Anterior cingulate cortex (tissue), 58 donors: ENCODE measurements at places on chromosomes 5 and 9.

- no peak for DNase-seq
Observed at GRCh38 chr9:136119061-136119882, 597 bp upstream of the TMEM250 start.

GRCh38 chr5:122937914-122938313 is 92.5 kb downstream of the SNX24 start:
- DNase-seq, result peak; percentile 8

GRCh38 chr5:151509836-151510235 is 62.4 kb downstream of the SLC36A1 start:
- DNase-seq, result no peak

GRCh38 chr9:15724612-15725011 is 171.8 kb downstream of the CCDC171 start:
- no peak for DNase-seq

GRCh38 chr9:113137196-113138168 is 13.3 kb upstream of the SLC31A2 start:
- no peak for DNase-seq

- no peak for DNase-seq
Observed at GRCh38 chr5:13814301-13814700, 130.2 kb downstream of the DNAH5 start.

DNA sequence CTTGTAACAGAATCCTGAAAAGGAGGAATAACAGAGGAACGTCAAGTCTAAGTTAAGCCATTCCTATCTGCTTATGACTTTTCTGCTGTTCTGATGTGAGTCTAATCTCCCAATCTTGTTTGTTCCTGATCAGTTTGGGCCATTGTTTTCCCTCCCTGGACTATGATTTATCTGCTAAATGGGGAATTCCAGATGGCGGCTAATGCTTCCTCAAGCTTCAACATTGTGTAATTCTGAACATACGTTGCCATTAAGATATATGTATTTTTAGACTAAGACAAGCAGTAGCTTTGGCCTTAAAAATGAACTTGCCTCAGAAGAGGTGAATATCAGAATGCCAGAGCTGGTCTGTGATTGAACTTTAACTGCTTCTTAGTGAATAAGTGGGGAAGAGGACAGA is 142.7 kb downstream of the PRKACG start:
- DNase-seq, result no peak

GRCh38 chr5:143495110-143495509 is 91.6 kb upstream of the NR3C1 start:
- DNase-seq, result no peak

DNA sequence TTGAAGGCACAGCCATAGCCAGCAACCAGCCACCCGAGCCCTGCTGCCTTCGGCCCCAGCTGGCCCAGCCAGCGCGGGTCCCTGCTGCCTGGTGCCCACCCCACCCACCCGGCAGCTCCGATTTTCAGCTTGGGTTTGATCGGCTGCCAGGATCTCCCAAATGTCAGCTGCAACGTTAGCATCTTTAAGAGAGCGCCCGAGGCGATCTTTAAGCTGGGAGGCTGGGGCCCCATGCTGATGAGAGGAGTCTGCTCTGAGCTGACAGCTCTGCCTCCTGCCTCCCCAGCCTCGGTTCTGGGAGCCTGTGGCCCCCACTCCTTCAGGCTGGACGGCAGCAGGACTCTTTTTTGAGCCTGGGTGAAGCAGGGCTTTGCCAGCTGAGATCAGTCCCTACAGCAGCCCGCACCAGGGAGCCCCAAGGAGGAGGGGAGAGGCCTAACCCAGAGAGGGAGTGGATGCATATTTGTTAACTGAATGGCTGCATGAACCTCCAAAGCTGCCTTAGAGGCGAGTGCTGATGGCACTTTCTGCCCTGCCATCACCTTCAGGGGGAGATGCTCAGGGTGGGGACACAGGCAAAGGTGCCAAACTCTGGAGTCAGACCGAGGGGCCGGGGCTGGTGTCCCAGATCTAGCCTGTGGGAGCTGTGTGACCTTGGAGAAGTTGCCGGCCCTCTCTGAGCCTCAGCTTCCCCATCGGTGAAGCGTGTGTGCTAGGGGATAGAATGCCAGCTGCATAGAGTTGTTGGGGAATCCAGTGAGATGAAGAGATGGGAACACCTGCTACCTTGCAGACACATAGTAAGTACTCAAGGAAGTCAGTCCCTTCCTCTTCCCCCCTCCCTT is 165.5 kb downstream of the C9orf50 start:
- DNase-seq, result no peak

GRCh38 chr5:173712609-173713175 is 96.2 kb upstream of the BOD1 start:
- DNase-seq, result no peak

- no peak for DNase-seq
Observed at GRCh38 chr9:109270441-109270840, 50.4 kb downstream of the EPB41L4B start.

DNA sequence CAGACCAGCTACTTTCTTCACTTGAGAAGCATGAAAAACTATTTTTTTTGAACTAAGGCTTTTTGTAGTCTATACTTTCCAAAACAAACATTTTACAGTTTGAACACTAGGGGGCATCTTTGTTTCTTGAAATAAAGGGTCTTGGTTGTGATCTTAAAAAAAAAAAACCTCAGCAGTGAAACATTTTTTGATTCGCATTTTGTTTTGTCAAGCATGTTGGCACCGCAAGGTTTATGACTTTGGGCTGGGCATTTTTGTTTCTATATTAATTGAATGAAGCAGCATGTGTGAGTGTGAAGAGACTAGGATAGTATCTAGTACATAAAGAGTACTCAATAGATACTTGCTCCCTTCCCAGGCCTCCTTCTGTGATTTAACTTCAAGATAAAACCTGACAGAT is 31.6 kb upstream of the ACOT12 start:
- no peak for DNase-seq

GRCh38 chr9:72193478-72193881 is 44.2 kb downstream of the GDA start:
- no peak for DNase-seq

- DNase-seq, result no peak
Observed at GRCh38 chr9:91824601-91825305, 125.3 kb downstream of the ROR2 start.

GRCh38 chr5:82362636-82363035 is 84.5 kb upstream of the RPS23 start:
- no peak for DNase-seq

- no peak for DNase-seq
Observed at GRCh38 chr9:26863074-26863473, 29.5 kb downstream of the CAAP1 start.

DNA sequence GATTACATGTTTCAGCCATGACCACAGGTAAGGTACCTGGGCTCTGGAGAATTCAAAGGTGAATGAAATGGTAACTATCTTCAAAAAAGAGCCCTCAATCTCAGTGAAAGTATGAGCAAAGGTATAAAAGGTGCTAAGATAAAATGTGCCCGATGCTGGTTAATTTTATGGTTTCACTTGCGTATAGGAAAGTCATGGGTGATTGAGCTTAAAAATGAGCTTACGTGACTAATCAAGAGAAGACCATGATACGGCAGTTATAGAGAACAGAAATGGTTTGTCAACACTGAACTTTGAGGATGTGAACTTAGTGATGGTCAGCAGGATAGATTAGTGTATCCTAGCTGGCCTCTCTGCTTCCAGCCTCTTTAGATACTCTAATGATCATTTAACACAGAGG is 320.1 kb downstream of the DEPDC1B start:
- no peak for DNase-seq

DNA sequence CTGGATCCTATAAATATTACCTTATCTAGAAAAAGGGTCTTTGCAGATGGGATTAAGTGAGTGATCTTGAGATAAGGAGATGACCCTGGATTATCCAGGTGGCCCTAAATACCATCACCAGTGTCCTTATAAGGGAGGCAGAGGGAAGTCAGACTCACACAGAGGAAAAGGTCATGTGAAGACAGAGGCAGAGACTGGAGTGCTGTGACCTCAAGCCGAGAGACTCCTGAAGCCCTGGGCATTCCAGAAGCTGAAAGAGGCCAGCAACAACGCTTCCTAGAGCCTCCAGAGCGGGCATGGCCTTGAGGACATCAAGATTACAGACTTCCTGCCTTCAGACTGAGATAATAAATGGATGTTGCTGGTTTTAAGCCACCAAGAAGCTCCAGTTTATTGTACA is 118.8 kb downstream of the ATPSCKMT start:
- no peak for DNase-seq

- DNase-seq, result no peak
Observed at GRCh38 chr9:123218831-123219230, 49.6 kb downstream of the STRBP start.

DNA sequence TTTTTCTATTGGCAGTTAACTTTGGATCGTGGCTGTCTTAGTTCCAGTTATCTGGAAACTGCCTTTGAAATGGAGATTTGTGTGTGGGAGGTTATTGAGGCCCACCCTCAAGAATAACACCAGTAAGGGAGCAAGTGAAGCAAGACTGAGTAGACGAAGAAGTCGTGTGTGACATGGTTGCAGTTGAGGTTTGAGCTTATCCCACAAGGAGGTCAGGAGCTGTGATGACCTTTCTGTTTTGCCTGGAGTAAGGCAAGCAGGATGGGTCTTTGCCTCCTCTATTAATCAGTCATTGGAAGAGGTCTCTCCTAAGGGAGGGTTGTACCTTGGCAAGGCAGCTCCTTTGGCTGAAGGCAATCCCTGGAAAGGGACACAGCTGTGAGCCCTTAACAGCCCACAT is 49.6 kb upstream of the CTXN3 start:
- DNase-seq, result no peak

DNA sequence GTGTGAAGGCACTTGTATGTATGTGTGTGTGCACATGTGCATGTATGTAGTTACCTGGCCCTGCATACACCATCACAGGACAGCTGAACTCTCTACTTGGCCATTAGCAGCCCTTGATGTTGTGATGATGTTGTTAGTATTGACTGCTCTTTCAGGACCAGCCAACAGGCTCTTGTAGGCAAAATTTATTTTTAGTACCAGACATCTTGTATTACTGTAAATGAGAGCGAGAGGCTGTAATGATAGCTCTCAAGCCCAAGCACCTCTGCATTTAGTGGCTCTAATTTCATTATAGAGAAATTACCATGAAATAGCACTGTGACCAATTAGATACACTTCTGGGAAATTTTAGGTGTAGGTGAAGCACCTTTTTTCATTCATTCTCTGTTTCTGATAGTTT is 158.0 kb downstream of the SMARCA2 start:
- no peak for DNase-seq

DNA sequence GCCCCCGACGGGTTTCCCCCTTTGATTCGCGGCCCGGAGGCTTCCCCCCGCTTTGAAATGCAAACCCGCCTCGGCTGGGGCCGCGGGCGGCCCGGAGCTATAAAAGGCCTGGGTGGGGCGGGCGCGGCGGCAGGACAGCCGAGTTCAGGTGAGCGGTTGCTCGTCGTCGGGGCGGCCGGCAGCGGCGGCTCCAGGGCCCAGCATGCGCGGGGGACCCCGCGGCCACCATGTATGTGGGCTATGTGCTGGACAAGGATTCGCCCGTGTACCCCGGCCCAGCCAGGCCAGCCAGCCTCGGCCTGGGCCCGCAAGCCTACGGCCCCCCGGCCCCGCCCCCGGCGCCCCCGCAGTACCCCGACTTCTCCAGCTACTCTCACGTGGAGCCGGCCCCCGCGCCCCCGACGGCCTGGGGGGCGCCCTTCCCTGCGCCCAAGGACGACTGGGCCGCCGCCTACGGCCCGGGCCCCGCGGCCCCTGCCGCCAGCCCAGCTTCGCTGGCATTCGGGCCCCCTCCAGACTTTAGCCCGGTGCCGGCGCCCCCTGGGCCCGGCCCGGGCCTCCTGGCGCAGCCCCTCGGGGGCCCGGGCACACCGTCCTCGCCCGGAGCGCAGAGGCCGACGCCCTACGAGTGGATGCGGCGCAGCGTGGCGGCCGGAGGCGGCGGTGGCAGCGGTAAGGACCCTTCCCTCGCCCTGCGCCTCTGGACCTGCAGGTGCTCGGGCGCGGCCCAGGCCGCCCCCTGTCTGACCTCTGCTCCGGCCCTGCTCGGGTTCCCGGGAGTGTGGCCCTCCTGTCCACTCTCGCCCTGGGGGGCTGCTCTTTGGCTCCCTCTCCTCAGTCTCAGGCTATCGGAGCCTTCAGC is at the start of gene CDX1:
CDX1 (plus strand) TSS at position 129 of the 862 bp plus-strand sequence; CDS start at position 228, 99 bp downstream.
- no peak for DNase-seq

DNA sequence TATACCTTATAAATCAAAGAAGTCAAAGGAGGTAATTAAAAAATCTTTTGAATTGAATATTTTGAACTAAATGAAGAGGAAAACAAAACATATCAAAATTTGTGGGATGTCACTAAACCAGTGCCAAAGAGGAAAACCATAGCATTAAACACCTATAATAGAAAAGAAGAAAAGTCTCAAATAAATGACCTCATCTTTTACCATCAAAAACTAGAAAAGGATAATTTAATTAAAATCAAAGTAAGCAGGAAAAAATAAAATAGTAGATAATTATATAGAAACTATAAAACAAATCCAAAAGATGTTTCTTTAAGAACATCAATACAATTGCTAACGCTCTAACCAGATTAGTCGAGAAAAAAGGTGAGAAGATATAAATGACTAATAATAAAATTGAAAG is 47.8 kb downstream of the LPAR1 start:
- DNase-seq, result no peak

DNA sequence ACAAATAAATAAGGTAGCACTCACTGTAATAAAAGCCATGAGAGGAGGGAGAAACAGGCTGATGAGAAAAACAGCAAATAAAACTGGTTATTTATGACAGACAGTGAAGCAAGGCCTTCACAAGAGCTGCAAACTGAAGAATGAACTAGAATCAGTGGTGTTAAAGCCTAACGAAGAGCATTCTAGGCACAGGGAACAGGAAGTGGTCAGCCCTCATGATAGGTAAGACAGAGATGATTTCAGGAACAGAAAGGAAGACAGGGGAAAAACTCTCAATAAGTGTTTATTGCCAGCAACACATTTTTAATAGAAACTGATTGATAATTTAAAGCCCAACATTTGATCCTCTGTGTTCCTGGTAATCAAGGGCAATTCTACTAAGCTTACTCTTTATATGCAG is 124.5 kb downstream of the EDIL3 start:
- DNase-seq, result no peak

DNA sequence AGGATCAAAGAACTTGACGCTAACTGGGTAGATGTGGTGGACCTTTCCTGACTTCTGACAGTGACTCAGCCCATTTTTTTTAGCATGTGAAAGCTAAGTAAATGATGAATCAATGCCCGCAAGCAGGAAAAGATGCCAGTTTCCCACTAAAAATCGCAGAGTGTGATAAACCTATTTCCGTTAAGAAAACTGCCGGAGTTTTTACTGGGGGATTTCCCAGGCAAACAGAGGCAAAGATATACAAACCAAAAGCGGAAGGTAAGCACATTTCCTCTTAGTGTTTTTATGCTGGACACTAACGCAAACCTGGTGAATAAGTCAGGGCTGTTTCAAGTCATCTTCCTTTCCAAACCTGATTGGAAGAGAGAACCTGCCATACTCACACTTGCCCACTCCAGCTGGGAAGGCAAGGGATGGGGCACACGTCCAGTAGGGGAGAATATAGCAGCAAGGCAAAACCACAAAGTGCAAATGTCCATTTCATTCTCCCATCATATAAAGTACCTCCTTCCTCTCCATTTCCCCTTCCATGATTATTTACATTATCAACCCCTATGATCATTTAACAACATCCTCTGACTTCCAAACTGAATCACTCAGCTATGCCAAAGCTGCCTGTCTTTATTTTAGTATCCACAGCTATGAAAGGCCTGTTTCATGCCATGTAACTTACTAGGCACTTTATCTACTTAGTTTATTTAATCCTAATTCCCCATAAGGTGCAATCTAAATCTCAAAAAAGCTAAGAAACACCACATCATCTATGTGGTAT is 349.7 kb upstream of the RFX3 start:
- no peak for DNase-seq
